Globus pallidus (tissue), 1 donor: ENCODE measurements at places on chromosomes 12 and 14.

GRCh38 chr14:103108749-103109207 lies 14.3 kb downstream of the EXOC3L4 start:
- DNase-seq = no peak

DNA sequence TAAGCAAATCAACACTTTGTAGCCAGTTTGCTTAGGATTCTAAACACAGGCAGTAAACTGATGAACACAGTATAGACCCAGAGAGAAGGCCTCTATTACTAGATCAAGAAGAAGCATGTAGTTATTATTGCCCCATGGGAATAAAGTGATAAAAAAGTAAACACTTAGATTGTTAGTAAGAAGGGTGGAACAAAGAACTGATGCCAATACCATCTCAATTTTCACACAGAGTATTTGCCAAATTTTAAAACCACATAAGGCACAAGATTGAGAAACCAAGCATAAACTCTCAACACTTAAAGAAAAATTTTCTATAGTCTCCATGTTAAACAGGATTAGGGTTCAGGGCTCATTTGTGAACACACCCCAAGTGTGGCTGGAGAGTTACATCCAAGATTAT lies 77.0 kb upstream of the SYT1 start:
- DNase-seq = no peak

DNA sequence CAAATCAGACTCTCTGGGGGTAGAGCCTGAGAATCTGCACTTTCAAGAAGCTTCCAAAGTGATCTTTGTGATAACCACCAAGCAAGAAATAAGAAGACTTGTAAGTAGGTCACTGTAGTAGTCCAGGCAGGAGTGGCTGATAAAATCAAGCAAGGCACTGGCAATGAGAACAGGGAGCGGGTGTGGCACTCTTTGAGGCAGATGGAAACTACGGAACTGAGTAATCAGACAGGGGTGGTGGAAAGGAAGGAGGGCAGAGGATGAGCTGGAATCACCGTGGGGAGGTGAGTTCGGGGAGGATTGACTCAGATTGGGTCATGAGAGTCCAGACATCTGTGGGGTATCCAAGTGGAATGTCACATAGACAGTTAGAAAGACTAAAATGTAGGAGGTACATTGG lies 44.4 kb upstream of the PLXNC1 start:
- no peak for DNase-seq

DNA sequence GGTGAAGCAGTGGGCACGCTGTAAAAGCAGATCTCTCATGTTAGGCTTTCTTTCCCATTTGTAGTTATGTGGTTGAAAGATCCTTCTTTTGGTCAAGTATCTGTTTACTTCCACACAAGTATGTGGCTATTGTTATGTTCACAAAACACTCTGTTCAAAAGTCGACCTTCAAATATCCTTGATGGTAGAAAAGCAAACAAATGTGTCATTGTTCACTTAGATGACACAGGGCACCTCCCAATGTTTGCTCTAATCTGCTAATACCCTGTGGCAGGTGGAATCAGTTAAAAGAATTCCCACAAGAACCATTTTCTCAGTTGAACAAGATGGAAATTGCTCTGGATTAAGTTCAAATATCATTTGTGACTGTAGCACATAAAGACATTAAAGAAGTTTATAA lies 43.6 kb upstream of the NAA30 start:
- no peak for DNase-seq

DNA sequence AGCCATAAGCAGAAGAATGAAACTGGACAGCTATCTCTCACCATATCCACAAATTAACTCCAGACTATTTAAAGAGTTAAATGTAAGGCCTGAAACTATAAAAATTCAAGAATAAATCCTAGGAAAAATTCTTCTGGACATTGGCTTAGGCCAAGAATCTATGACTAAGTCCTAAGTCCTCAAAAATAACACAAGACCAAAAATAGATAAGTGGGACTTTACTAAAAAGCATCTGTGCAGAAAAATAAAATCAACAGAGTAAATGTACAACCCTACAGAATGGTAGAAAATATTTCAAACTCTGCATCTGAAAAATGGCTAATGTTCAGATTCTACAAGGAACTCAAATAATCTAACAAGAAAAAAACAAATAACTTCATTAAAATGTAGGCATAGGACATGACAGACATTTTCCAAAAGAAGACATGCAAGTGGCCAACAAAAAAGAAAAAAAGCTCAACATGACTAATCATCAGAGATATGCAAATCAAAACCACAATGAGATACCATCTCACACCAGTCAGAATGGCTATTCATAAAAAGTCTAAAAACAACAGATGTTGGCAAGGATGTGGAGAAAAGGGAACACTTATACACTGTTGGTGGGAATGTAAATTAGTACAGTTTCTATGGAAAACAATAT lies 61.0 kb upstream of the PPFIA2 start:
- no peak for DNase-seq

DNA sequence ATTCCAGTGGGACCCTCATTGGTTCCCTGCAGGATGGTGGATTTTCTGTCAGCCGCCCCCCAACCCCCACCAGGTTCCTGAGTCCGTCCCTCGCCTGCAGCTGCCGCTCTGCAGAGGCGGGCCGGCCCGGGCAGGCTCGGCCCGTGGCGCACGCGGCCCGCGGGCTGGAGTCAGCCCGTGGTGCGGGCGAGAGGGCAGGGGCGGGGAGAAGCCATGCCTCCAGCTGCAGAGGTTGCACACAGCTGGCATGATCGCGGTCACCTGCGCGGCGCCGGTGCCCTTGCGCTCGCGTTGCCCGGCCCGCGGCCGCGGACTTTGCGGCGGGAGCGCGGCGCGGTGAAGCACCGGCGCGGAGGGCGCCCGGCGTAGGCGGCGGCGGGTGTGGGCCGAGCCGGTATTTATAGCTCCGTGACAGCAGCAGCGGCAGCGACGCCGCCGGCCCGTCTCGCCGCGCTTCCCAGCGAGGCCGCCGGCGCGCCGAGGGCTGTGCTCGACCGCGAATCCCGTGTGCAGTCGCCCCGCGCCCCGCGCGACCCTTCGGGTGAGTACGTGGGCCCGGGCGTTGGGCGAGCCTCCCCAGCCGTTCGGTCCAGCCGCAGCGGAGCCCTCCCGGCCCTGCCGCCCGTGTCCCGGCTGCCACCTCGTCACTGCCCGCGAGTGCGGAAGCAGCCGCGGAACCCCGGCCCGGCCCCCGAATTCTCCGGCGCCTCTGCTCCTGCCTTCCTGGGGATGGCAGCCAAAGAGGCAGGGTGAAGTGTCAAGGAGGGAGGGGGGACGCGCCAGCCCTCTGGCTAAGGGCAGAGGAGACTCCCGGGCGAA lies at the start of gene TMEM117:
Gene TMEM117 (plus strand): TSS at position 426 of the 819 bp plus-strand sequence.
- peak; percentile 58 for DNase-seq

- DNase-seq = no peak
Measured at GRCh38 chr12:51662728-51663154, 71.7 kb downstream of the SCN8A start.

DNA sequence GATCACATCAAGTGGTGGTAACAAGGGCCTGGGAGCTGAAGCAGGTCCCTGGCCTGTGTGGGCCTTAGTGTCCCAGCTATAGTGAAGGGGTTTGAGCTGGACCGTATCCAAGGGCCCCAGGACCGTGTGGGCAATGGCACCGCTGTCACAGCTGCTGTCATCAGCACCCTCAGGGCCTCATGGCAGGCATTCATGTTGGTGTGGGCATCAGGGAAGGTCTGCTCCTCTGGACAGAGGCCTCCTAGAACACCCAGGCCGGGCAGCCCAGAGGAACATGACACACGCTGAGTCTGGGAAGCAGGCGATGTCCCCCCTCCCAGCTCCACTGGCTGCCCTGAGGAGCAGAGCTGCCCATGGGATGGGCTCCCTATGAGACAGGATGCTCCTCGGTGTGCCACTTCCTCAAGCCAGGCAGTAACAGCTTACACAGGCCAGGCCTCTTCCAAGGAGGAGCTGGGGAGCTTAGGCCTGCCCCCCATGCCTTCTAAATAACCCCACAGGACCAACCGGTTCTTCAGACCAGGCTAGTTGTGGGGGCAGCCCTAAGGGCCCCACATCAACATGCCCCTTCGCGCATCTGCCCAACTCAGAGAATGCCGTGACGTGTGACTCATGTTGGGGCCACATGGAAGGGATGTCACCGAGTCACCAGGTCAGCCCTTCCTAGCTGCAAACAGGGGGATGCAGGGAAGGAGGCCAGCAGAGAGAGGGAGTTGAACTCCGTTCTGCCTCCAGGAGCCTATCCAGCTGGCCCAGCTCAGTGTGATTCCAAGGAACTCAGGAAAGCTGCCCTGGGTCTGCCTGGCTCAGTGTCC lies 80.4 kb downstream of the PITPNM2 start:
- no peak for DNase-seq

DNA sequence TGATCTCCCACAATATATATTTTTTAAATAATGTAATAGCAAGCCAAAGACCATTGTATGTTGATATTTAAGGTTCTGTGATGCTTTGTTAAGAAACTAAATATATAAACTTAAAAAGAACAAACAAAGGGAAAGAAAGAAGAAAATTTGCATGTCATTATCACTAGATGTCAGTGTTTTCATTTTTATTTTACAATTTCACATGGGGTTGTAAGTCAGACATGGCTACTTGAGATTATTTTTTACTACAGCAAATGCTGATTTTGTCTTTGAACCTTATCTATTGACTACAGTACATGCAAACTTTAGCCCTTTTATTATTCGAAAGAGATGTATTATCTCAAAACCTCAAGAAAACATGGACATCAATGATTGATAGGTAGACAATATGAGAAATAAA lies 36.1 kb downstream of the SLCO1C1 start:
- no peak for DNase-seq

GRCh38 chr14:61997161-61997560 lies 234.9 kb downstream of the SNAPC1 start:
- DNase-seq = no peak
